ENCODE measurements at places on chromosomes 1 and 21.

GRCh38 chr21:9758141-9758540 is 763.2 kb upstream of the TPTE start:
- DNase-seq: no peak

DNA sequence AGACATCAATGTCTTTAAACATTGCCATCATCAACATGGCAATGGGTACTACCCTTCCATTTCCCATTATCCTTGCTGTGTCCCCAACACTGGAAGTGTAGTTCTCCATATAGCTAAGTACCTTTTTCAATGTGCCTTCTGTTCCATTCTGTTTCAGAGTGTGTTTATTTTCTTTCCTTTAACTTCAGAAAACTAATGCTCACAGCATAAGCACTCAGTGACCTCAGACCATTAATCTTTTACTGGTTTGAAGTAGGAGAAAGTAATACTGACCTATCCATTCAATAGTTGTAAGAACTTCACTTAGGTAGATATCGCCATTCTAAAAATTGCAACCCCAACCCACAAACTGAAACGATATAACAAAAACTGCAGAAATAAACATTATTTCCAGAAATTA is 37.8 kb downstream of the KCNJ15 start:
- no peak for DNase-seq

DNA sequence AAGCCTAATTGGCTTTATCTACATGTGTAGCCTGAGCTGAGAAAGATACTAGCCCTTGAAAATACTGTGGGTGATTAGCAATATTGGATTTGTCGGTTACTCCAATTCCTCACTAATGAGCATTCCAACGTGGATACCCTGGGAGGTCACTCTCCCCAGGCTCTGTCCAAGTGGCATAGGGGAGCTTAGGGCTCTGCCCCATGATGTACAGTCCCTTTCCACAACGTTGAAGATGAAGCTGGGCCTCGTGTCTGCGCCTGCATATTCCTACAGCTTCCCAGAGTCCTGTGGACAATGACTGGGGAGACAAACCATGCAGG is 2.6 kb downstream of the RCC1 start:
- DNase-seq: no peak

- DNase-seq: no peak
Observed at GRCh38 chr1:232291261-232291660, 338.7 kb downstream of the SIPA1L2 start.

- no peak for DNase-seq
Observed at GRCh38 chr1:43585557-43585956, 54.9 kb downstream of the PTPRF start.

Measured in SW480 (cell line).